ENCODE measurements at places on chromosomes 3 and 15.
A peak's percentile ranks its signal among the peaks of the same experiment; 100 is the strongest.

DNA sequence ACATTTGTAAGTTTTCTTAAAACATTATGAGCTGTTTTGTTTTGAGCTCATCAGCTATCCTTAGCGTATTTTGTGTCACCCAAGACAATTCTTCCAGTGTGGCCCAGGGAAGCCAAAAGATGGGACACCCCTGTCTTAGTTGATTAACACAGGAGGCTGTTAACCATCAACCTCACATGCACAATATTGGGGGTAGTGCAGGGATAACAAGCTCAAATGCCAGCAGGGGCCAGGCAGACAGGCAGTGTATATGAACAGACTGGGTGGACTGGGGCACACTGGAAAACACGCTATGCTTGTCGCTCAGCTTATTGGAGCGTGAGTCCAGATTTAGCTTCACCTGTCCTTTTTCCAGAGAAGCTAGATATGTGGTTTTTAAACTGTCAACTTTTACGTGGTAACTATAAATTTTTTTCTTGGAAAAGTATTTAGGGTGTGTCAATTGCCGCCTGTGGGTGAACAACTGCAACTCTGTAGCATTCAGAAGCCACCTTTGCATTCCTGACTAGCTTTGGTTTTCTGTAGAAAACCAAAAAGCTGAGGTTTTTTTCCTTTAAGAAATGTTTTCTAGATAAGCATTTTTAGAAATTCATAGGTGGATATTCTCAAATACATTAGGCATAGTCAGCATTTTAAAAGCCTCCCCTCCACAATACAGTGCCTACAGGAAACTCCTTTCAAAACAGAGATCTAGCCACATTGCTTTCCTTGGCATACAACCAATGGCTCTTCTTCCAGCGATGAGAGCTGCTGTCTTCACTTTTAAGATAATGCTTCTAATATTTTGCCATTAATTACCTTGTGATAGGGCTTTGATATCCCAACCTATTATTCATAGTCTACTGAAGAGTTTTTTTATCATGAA lies 14.6 kb downstream of the PSMD6 start:
- DNase-seq, result no peak

DNA sequence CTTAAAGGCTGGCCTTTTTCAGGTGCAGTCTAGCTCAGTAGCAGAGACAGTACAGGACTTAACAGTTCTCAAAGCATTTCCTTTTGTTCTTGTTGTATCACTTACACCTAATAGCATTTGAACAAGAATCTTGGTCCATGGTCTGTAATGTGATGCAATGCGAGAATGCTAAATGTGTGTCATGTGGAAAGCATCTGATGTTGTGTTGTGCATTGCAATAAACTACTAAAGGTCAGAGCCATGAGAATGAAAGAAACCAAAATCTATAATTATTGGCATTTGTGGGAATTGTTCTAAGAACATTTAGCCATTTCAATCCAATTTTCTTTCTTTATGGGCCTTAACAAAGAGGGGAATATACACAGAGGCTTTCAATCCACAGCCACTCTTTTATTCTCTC lies 324.5 kb upstream of the ROBO2 start:
- no peak for DNase-seq

DNA sequence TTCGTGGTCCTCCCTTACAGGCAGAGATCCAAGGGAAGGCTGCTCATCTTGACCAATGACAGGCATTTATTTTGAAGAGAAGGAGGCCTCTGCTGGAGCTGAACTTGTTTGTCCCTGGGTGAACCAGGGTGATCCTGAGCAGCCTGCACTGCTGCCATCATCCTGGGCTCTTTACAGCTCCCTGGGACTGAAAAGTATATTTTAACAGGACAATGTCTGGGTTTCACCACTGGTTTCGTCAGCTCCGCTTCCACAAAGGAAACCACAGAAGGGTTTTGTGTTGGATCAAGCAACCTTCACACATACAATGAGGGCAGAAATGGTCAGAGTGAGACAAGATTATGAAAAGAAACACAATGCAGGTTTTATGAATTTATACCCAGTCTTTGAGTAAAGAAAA lies 400.7 kb upstream of the TPM1 start:
- no peak for DNase-seq

- DNase-seq, result no peak
Observed at GRCh38 chr3:107740992-107741896, 218.5 kb downstream of the BBX start.

GRCh38 chr3:194741916-194742315 lies 56.2 kb downstream of the FAM43A start:
- DNase-seq, result no peak

- DNase-seq, result no peak
Observed at GRCh38 chr3:100059472-100059871, 54.8 kb downstream of the FILIP1L start.

DNA sequence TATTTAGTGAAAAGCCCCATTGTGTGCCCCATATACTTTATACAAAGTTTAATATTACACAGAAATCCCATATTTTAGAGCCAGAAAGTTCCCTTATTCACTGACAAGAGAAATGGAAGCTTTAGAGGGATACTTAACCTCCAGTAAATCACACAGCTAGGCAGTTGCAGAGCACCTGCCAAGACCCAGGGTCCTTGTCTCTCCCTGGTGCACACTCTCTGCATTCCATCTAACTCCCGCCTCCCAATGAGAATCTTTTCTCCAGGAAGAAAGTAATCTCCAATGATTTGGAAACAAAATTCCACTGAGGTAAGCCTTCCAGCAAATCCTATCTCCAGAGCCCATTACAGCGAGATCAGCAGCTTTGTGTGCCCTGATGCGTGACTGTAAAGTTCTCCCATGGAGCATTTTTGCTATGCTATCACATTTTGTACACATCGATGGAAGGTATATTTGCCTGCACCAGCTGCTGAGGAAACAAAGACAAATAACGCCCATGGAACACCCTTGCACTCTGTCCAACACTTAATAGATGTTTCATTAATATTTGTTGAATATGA lies 41.4 kb downstream of the ULK4 start:
- peak; percentile 16 for DNase-seq

- no peak for DNase-seq
Observed at GRCh38 chr15:34851751-34852150, 56.4 kb upstream of the ACTC1 start.

DNA sequence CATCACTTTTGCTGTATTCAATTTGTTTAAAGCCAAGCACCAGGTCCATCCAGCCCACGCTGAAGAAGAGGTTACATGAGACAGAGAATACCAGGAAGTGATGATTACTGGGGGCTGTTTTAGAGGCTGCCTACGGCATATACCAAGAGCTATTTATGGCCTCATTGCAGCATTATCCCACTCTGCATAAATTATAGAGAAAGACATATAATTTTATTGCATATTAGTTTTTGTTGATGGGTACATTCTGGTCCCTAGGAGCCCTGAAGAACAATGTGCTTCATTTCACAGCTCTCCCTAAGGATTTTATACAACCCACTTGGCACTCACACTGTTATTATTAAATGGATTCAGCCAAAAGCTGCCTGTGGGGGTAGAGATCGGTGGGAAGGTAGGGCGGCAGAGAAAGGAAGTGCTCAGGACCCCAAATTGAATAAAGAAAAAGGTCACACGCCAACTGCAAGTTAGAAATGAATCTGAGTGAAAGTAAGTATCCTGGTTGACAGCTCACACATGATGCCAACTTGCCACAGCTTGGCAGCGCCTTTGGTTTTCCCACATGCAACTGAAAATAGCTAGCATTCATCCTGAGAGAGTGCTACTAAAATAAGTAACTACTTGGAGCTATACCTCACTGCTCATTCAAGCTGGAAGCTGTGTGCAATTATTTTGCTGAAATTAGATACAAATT lies 73.7 kb downstream of the CCNL1 start:
- DNase-seq, result no peak

DNA sequence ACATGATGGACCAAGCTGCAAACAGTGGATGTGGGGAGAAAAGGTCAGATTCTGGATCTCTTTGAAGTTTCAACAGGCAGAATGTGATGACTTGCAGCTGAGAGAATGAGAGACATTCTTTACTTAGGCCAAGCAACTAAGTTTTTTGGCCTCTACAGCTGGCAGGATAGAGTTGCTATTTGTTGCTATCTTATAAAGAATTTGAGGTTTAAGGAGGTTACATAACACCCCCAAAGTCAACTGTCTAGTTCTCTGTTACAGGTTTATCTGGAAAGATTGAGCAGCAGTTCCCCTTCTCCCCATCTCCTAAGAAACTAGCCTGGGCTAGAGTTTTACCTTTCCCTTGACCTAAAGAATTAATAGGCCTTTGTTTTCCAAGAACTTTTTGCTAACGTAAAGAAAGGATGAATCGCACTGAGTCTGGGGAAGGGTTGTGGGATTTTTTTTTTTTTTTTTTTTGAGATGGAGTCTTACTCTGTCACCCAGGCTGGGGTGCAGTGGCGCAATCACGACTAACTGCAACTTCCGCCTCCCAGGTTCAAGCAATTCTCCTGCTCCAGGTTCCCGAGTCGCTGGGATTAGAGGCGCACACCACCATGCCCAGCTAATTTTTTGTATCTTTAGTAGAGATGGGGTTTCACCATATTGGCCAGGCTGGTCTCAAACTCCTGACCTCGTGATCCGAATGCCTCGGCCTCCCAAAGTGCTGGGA lies 26.6 kb upstream of the SLMAP start:
- DNase-seq, result no peak

- no peak for DNase-seq
Observed at GRCh38 chr3:23676093-23676492, 129.7 kb upstream of the UBE2E1 start.

GRCh38 chr15:71219645-71220044 lies 104.4 kb downstream of the THSD4 start:
- no peak for DNase-seq

DNA sequence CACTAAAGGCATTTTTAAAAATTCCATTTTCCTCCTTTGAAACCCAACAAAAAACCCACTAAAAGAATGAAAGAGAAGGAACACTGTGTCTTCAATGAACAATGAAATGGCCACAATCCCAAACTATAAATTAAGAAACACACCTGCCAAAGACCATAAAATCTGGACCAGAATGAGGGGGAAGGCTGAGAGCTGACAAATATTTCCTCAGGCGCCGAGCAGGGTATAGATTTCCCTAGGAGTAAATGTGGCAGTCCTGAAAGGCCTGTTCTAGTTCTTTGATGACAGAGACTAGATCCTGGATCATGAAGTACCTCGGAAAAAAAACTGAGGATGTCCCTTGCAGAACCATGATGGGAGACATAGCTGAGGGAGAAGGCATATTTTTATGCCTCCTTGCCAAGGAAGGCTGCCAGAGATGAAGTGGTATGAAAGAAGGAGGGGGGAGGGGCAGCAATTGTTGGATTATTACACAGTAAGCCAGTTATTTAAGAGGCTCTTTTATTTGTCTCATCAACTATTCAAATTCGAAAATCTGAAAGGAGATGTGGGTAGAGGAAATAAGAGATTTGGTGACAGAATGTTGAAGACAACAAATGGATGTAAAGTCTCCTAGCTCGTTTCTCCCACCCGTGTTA lies 275.3 kb upstream of the GOLGA6L4 start:
- no peak for DNase-seq

GRCh38 chr15:31203999-31204398 lies 102.5 kb upstream of the TRPM1 start:
- DNase-seq, result no peak

DNA sequence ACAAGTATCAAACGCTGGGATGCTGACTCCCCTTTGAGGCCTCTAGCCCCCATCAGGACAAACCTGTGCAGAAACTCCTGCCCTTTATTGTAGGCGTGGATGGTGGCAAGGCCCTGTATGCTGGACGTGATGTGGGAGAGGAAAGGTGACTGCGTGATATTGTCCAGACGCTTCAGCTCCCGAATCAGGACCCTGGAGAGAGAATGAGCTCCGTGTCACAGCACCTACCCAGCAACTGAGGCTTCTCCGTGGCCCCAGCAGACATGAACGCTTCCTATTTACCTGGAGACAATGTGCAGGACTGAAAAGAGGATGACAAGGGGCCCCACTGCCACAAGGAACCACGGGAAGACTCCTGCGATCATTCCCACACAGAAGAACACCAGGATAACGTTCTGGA lies 65.0 kb upstream of the PARL start:
- no peak for DNase-seq

- DNase-seq, result peak; percentile 22
Observed at GRCh38 chr3:169552533-169552932, 111.0 kb downstream of the MECOM start.

DNA sequence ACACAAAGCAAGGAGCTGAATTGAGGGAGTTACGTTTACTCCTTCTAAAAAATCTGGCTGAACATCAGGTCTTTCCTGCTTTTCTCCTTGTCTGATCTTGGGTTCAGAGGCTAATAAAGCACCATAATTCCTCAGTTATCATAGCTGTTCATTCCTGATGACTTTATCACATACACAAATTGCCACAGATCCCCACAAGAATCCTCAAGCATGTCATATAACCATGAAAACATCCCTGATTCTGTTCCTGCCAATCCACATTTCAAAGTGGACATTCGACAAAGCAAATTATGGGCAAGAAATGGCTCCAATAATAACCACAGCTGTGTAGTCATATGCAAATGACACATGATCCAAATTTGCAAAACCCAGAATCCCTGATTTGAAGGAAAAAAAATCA lies 321.3 kb downstream of the MEX3B start:
- no peak for DNase-seq

DNA sequence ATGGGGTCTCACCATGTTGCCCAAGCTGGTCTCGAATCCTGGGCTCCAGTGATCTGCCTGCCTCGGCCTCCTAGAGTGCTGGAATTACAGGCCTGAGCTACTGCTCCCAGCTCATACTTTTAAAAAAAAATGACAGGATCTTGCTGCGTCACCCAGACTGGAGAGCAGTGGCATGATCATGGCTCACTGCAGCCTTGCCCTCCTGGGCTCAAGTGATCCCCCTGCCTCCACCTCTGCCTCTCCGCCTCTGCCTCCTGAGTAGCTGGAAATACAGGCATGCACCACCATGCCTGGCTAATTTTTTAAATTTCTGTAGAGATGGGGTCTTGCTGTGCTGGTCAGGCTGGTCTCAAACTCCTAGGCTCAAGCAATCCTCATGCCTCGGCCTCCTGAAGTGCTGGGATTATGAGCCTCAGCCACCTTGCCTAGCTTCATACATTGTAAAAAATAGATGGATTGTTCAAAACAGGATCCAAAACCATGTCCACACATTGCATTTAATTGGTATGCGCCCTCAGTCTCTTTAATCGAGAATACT lies 8.9 kb downstream of the PHLDB2 start:
- no peak for DNase-seq

Data from stomach (tissue), 19 donors.